ENCODE measurements at places on chromosomes 2 and 18.
A peak's percentile ranks its signal among the peaks of the same experiment; 100 is the strongest.

DNA sequence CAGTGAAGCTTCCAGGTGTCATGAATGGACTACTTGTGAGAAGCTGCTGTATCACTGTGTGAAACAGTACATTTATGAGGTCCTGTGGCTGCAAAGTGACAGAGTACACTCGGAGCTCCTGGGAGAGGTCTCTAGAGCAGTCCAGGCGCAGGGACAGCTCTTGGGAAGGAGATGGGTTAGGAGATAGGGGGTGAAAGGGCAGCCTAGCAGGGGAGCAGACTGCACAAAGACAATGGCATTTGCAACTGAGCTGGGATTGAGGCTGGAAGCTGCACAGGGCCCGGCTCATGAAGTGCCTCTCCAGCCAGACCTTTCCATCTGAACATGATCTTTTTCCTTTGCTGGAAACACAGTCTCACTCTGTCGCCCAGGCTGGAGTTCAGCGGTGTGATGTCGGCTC is 83.6 kb downstream of the RHOB start:
- DNase-seq: no peak

GRCh38 chr2:55916473-55917049 is 7.0 kb downstream of the EFEMP1 start:
- no peak for DNase-seq

GRCh38 chr2:220396287-220396686 is 768.9 kb downstream of the SLC4A3 start:
- no peak for DNase-seq

GRCh38 chr18:69853051-69853450 is 94.6 kb downstream of the CD226 start:
- no peak for DNase-seq

DNA sequence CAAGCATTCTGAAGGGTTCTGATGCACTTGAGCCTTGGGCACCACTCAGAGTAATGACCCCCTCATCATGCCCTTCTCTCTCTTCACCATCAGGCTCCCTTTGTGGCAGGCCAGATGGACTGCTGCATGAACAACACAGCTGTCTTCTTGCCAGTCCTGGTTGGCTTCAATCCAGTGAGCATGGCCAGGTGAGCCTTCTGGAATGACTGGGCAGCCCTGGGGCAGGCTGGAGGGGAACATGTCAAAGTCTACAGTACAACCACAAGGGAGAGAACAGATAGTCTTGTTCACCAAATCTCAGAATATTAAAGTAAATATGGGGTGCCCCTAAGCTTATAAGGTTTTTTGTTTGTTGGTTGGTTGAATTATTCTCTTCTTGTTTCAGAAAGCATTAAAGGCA is 4.4 kb downstream of the GCKR start:
- no peak for DNase-seq

DNA sequence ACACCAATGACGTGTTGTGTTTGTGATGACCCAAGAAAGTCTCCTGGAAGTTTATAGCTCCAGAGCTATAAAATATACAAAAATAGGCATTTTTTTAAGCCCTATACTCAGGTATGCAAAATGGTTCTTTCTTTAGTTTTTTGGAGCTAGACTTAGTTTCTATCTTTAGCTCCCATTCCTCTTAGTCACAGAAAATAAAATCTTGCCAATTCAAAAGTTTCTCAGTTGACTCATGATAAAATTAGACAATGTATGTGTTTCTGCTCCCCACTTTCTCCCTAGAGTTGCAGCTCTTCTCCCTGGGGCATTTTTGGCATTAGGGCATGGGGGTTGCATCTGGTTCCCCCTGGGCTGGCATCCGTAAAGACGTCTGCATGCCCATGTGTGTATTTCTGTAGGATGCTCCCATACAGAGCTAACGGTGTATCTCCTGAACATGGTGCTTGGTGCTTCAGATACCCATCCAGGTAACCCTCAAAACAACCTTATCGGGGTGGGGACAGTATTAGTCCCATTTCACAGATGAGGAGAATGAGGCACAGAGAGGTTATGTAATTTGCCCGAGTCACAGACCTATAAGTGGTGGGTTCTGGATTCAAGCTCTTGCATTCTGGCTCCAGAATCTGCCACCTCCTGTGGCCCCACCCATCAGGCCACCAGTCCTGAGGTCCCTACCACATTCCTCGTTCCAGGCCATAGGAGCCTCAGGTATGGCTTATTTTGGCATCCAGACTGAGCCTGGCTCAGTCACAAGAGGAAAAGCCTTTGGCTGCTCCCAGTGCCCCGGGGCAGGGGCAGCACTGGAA is 43.1 kb upstream of the ASAP2 start:
- DNase-seq: no peak

- DNase-seq: peak; percentile 78
These were observed 133.1 kb downstream of the NFATC1 start for GRCh38 chr18:79528846-79529245.

GRCh38 chr2:241193271-241193670 is 4.8 kb downstream of the ANO7 start:
- no peak for DNase-seq

GRCh38 chr2:200159829-200160781 is 146.4 kb upstream of the SPATS2L start:
- DNase-seq: no peak

DNA sequence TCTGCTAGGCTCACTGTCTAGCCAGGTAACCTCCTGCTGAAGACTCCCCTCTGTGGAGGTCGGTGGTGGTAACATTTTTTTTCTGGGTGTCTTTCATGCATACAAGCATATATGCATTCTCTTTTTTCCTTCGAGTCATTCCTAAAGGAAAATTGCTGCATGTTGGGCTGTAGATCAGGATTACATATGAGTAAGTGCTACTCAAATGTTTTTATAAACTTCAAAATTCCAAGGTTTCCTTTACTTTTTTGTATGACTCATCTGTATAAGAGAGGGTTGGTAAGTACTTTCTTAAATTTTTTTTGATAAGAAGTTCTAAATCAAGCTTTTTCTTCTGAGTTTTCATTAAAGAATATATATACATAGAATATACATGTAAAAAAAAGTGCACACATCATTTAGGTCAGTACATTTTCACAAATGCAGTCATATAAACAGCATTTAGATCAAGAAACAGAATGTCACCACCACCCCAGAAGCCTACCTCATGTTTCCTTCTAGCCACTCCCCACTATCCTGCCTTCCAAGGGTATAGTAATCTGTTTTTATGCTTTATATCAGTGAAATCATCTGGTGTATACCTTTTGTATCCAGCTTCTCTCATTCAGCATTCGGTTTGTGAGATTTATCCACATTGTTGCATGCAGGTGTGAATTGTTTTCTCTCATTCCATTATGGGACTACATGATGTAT is 128.0 kb upstream of the MAP3K20 start:
- DNase-seq: no peak

DNA sequence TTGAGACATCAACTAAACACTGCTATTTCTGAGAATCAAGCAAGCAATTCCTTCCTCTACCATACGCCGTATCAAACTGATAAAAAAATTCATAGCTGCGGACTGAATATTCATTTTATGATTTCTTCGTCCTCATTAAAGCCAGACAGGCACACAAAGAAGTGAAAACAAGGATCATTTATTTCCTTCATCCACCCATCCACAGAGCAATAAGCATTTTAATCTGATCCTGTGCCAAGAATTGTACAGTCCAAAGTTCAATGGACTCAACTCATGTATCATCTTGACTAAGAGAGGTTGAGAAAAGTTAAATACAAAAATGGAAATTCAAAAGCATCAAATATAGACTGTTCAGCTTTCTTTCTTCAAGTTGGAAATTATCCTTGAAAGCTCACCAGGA is 19.7 kb upstream of the SNTG2 start:
- DNase-seq: no peak

DNA sequence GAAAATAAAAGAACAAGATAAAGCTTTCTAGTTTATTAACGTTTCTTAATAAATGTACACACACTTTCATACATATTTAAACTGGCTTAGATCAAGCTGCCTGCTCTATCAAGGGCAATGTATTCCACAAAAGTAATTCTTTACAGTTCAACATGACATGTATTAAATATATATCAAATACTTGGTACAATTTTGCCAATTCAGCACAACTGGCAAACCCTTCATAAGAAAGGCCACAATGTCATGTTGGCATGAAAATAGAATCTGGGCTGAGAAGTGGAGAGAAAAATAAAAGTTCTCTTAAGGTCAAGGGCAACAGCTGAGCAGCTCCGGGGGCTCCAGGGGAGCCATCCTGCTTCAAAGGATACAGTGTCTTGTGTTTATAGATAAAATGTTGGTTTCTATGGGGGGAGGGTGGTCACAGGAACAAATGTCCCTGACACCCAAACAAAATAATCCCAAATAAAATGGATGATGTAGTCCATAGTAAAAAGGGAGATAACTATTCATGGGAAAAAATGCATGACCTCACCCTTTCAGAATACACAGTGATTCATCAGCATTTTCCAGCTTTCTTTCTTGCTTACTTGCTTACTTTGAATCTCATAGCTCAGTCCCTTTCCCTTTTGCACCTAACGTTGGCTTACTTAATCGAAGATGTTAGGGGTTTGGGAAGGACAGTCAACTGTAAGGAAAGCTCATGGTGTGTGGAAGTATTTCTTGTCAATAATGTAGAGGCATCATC is 494.9 kb downstream of the NYAP2 start:
- DNase-seq: no peak

DNA sequence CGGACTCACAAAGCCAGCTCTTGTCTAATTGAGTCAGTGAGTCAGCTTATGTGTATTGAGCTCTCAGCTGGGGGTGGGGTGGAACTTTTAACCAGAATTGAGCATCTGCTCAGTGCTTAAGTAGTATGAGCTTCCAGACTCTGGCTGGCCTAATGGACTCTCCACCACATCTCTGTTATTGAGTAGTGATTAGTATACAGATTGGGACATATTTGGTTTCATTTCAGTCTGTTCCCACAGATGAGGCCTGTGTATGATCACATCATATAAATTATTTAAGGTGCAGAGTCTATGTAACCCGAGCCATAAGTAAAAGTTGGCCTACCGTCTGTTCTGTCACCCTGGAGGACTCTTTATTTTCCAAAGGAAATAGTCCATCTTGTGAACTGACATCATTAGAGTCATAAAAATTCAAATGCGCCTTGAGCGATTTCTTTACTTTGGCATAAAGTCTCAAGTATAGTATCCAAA is 152.1 kb downstream of the THSD7B start:
- DNase-seq: no peak

DNA sequence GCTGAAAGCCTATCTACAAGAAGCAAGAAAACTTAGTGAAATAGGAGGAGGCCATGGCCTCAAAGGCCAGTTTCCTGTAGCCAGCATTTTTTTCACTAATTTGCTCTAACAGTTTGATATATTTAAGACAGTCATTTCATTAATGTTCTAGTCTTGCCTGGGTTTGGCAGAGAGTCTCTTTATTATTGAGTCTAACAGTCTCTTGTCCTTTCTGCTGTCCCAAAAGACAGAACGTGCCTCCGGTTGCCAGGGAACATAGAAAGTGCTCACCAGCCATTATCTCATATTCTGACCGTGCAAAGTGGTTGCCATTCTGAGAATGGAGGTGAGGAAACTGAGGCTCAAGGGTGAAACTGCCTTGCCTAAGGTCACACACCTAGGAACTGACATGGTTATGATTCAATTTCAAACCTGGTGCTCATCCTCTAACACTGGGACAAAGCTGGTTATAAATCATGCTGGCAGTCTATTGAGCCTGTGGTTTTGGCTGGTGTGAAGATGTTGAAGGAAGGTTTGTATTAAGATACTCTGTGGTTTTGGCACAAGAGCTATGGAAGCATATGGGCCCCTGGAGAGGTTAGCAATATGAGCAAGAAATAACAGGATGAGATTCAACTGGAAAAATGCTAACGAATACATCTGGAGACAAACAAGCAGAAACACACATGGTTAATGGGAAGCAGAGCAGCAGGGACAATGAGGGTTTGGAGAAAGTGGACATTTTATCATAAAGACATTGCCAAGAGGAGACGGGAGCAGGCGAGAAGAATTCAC is 903.3 kb upstream of the KLHL29 start:
- no peak for DNase-seq

DNA sequence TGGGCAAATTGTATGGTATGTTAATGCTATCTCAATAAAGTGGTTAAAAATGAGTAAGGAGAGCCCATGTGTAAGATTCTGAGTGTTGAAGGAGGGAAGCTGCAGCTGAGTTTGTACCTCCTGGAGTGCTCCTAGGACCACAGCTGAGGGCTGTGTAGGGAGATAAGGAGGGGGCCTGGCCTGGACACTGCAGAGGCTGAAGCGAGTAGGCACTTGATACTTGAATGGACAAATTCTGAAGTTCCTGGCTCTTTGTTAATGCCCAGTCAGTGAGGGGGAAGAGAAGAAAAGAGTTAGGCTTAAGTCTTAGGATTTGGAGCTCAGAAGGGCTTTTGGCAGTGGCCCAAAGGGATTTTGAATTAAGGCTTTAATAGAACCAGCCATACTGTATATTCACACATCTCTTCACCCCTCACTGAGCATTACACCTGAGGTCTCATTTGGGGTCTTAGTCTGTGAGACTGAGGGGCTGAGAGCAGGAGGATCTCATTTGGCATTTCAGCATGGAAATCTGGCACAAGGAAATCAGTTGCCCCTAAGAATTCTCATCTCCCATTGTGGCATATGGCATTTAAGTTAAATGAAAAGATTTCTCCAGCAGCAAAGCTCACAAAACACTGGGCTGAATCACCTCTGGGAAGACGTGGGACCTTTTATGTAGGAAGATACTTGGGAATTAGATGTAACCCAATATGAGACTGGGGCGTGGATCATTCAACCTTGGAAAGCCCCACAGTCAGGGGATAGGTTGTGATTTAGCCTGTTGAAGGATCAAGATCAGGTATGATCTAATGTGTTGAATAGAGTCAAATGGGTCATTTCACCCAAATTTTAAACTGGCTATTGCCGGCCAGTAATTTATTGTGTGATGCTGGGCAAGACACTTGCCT is 46.8 kb downstream of the LIPG start:
- DNase-seq: no peak

DNA sequence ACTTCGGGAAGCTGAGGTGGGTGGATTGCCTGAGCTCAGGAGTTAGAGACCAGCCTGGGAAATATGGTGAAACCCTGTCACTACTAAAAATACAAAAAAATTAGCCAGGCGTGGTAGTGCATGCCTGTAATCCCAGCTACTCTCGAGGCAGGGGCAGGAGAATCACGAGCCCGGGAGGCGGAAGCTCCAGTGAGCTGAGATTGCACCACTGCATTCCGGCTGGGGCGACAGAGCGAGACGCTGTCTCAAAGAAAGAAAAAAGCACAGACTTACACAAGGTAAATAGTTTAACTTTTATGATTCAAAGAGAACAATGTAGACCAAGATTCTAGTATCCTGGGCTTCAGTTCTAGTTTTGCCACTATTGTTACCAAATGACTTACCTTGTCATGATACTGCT is 37.4 kb downstream of the NCKAP1 start:
- no peak for DNase-seq

DNA sequence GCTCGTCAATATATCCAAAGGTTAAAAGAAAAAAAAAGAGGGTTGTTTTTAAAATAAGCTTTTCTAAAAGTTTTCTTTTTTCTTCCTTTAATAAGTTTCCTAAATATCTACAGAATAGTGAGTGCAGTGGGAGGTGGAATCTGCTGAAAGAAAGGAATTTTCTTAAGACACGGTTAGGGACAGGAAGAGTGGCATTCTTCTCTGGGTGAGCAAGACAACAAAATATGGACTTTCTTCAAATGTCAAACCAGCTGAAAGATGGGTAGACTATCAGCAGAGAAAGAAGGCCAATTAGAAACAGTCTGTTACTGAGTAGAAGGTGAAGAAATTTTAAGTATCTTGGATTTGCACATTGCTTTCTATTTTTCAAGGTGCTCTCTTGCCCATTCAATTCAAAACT is 222.7 kb upstream of the PIK3C3 start:
- no peak for DNase-seq

All from Kasumi-1 (cell line).